CD4-positive, CD25-positive, alpha-beta regulatory T cell (primary cell): ENCODE measurements at places on chromosomes 2 and 18.
A peak's percentile ranks its signal among the peaks of the same experiment; 100 is the strongest.

- no peak within 1 kb of the TSS for H3K27ac ChIP-seq
- peaks cover 30% of the 10 kb centered on the region for H3K27me3 ChIP-seq
- peaks cover 15% of the 10 kb centered on the region for H3K4me1 ChIP-seq
- DNase-seq: no peak
- H3K4me3 ChIP-seq: peak within 1 kb of the TSS; percentile 13
- H3K36me3 ChIP-seq: no peaks in the 10 kb centered on the region
Measured at GRCh38 chr2:171522052-171522787, at the start of gene CYBRD1. TSS of gene CYBRD1 (plus strand) at chr2:171522474. CDS start at chr2:171522546, 72 bp downstream.

DNA sequence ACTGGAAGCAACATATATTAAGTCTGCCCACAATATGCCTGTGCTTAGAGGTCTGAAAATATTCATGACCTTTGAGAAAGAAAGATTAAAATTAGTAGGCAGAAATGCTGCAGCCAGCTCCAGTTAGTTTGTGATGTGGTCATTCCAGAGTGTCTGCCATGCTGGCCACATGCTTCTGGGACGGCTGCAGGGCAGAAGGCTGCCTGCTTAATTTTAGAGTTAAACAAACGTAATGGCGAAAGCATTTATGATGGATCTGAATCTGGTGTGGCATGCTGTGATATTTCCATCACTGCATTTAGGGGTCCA, 95.4 kb downstream of the FHOD3 start:
- H3K4me3 ChIP-seq: no peak overlapping the region
- H3K27ac ChIP-seq: no peak overlapping the region
- no peaks in the 10 kb centered on the region for H3K36me3 ChIP-seq
- no peaks in the 10 kb centered on the region for H3K4me1 ChIP-seq

DNA sequence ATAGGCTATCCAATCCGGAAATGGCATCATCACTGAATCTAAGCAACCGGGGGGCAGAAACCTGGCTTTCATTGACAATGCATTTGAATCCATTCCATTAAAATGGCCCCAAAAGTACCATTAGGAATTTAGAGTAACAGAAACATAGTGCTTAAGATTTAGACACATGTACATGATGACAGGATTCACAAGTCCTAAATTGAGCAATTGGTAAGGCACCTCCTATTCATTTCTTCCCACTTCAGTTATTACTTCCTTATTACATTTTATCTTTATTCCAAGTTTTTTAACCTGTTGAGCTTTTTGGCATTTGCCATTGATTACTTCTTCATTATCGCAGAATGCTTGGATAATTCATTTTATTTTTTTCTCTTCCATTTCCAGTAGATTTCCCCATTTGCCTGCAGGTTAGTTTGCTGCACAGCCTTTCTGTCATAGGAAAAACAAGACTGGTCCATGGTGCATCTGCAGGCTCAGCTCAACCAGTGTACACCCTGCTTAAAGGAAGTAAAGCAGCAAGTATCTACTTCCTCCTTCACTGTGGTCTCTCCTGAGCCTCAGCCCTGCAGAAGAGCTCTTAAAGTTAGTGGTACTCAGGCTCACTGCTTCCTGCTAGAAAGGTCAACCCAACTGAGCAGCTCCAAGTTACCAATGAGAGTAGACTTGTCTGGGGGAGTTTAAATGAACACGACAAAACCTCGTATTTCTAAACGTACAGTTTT, 89.2 kb downstream of the DOCK10 start:
- peak overlapping the region; percentile 68 for H3K27ac ChIP-seq
- H3K4me1 ChIP-seq: peaks cover 64% of the 10 kb centered on the region
- no peaks in the 10 kb centered on the region for H3K36me3 ChIP-seq
- peak; percentile 91 for DNase-seq

GRCh38 chr18:31399306-31400032, 22.9 kb downstream of the DSG4 start:
- no peaks in the 10 kb centered on the region for H3K4me1 ChIP-seq
- H3K27me3 ChIP-seq: no peaks in the 10 kb centered on the region
- no peaks in the 10 kb centered on the region for H3K36me3 ChIP-seq
- H3K4me3 ChIP-seq: no peak overlapping the region

DNA sequence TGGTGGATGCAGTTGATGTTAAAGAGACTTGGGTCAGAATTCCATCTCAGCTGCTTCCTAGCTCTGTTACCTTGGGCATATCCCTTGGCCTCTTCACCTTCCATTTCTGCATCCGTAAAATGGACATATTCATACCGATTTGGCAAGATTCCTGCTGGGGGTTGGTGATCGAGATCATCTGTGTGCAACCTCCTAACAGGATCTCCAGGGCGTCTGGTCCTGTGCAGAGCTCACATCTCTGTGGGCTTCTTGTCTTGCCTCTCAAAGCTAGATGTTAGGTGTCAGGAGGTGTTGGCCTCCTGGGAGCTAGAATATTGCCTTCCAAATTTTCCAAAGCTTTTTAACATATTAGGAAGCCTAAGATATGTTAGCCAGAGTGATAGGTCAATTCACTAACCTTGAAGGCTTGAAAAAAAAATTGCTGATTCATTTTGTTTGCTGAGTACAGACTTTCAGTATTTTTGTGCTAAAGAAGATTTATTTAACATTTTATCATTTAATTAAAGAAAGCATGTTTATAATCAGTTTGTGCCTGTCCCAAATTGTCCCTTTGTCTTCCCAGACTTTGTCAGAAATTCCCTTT, 69.7 kb upstream of the ZNF516 start:
- H3K4me1 ChIP-seq: no peaks in the 10 kb centered on the region
- H3K27me3 ChIP-seq: no peaks in the 10 kb centered on the region
- no peak overlapping the region for H3K27ac ChIP-seq
- no peak overlapping the region for H3K4me3 ChIP-seq

- no peaks in the 10 kb centered on the region for H3K27me3 ChIP-seq
- no peak overlapping the region for H3K27ac ChIP-seq
Measured at GRCh38 chr2:37552339-37552738, 119.1 kb downstream of the CDC42EP3 start.

GRCh38 chr2:11405599-11406266, 60.2 kb downstream of the E2F6 start:
- H3K4me3 ChIP-seq: no peak overlapping the region
- DNase-seq: no peak
- H3K27ac ChIP-seq: no peak overlapping the region
- H3K27me3 ChIP-seq: peaks cover 3% of the 10 kb centered on the region
- H3K36me3 ChIP-seq: no peaks in the 10 kb centered on the region

DNA sequence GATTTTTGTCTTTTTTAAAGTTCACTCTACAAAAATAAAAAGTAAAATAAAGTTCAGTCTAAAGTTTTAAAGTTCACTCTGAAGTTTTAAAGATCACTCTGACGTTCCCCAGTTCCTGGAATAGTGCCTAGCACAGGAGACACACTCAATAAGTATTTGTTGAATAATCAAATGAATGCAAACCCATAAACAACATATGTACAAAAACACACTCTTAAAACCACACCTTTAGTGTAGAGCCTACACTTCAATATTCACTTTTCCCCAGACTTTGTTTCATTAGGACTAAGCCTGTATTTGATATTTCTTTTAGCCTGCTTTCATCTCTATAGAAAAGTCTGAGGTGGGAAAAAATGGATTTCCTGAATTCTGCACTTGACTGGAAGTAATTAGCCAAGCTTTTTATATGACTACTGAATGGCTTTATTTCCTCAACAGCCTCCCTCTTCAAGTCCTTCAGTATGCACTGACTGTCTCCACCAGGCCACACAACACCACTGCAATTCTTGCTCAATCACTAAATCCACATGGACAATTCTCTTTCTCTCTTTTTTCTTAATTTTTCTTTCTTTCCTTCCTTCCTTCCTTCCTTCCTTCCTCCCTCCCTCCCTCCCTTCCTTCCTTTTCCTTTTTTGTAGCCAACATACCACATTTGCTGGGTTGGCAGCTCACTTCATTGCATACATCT, 104.6 kb downstream of the SS18 start:
- H3K4me3 ChIP-seq: no peak overlapping the region
- no peaks in the 10 kb centered on the region for H3K36me3 ChIP-seq
- H3K4me1 ChIP-seq: no peaks in the 10 kb centered on the region
- no peak for DNase-seq

DNA sequence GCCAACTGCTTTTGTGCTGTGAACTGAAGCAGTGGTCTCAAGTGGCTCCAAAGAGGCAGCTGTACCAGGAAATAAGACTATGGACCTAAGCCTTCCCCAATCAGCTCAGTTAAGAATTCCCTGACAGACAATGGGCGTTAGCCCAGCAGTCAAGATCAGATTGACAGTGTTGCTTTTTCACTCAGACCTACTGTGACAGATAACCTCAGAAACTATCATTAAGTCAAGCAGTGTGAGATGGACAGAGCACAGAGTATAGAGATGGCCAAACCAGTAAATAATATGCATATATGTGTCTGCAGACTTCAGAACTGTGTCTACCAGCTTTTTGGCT, 215.3 kb downstream of the ZFP36L2 start:
- no peaks in the 10 kb centered on the region for H3K36me3 ChIP-seq
- H3K4me1 ChIP-seq: no peaks in the 10 kb centered on the region
- DNase-seq: no peak
- H3K4me3 ChIP-seq: no peak overlapping the region

DNA sequence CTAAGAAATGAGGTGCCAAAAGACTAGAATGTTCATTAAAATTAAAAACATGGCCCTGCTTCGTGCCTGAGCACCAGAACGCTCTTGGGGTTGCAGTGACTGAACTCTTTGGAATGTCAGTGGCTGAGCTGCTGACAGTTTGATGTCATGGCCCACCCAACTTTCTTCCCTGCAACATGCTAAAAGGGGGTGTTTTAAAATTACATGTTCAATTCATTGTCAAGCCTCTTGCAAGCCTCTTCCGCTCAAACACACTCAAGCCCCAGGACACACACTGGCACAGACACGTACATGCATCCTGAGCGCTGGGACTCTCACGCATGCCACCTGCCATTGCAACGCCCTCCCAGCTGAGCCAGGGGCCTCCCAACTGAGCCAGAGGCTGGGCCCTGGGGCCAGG, 12.6 kb downstream of the RUFY4 start:
- no peak overlapping the region for H3K4me3 ChIP-seq
- H3K27me3 ChIP-seq: no peaks in the 10 kb centered on the region
- H3K27ac ChIP-seq: no peak overlapping the region
- no peaks in the 10 kb centered on the region for H3K4me1 ChIP-seq

DNA sequence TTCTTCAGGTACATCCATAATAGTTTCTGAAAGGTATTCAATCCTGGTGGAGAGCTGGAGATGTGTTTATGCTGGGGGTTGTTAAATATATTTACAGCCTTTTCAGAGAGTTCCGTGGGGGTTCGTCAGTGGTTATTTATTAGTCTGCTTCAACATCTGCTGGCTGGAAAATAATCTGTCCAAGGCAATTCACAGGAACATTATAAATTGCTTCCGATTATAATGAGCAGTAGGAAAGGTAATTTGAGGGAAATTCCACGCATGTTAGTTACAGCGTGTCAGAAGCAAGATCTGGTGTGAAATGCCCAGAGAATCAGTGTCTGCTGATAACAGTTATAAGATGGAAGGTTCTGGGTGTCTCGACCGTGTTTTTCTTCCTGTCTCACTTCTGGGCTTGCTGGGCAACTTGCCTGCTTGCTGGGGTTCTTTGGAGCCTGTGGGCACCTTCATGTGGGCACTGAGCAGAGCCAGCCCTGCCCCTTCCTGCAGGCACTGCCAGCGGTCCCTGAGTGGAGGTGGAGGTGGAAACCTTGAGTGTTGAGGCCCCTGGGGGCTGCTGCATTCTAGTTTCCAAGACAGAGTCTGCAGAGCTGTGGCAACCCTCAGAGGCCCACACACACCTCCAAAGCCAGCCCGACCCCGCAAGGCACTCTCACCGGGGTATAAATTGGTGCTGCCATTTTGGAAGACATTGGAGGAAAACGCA, 185.7 kb downstream of the FAM210A start:
- no peaks in the 10 kb centered on the region for H3K27me3 ChIP-seq
- peaks cover 21% of the 10 kb centered on the region for H3K36me3 ChIP-seq
- no peak overlapping the region for H3K4me3 ChIP-seq
- peaks cover 45% of the 10 kb centered on the region for H3K4me1 ChIP-seq
- no peak overlapping the region for H3K27ac ChIP-seq
- no peak for DNase-seq

- H3K4me1 ChIP-seq: peaks cover 4% of the 10 kb centered on the region
- no peak overlapping the region for H3K4me3 ChIP-seq
- DNase-seq: no peak
Measured at GRCh38 chr2:60836491-60836890, 44.9 kb upstream of the REL start.

DNA sequence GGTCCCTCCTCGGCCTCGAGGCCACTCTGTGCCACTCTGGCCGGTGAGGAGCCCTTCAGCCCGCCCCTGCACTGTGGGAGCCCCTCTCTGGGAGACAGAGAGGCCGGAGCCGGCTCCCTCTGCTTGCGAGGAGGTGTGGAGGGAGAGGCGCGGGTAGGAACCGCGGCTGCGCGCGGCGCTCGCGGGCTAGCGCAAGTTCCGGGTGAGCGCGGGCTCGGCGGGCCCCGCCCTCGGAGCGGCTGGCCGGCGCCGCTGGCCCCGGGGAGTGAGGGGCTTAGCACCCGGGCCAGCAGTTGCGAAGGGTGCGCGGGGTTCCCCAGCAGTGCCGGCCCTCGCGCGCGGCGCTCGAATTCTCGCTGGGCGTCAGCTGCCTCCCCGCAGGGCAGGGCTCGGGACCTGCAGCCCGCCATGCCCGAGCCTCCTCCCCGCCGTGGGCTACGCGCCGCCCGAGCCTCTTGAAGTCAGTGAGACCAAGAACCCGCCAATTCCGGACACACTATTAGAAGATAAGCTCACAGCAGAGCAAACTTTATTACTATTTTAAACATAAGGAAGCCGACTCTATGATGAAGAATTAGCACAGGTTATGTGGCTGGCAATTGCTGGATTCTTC, 825.8 kb upstream of the FANCL start:
- no peak overlapping the region for H3K27ac ChIP-seq
- no peaks in the 10 kb centered on the region for H3K4me1 ChIP-seq
- no peak for DNase-seq
- H3K36me3 ChIP-seq: no peaks in the 10 kb centered on the region
- H3K27me3 ChIP-seq: no peaks in the 10 kb centered on the region

DNA sequence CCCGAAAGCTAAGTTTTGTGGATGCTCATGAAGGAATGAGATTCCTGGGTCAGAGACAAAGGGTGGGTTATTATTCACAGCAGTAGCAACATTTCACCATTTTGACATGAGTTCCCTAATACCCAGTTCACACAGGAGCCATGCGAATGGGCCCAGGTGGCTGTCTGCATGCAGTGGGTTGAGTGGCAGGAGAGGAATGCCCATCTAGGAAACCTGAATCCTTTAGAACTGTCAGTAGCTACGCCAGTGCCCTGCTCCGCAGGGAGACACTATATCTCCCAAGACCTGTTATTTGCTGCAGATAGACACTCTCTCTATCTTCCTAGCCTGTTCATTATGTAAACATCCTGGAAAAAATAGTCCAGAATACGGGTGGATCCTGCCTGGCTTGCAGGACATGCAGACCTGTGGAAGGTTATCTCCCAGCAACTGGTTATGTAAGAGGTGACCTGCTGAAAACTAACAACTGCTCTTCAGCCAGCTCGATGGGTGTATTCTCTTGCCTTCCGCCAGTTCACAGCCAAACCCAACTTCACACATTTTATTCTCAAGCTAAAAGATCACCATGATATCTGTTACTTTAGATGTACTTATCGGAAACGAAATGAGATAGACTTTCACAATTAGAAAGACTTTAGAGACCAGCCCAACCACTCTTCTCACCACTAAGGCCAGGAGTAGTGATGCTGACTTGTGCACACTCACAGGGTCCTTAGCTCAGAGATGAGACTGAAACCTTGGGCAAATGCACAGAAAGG, 59.1 kb downstream of the MBP start:
- no peaks in the 10 kb centered on the region for H3K27me3 ChIP-seq
- DNase-seq: no peak
- peaks cover 67% of the 10 kb centered on the region for H3K4me1 ChIP-seq
